H1 (cell line): ENCODE measurements at places on chromosomes 16 and 17. TPM values are rescaled to one million over a fixed set of nuclear protein-coding genes. Genes with fewer than 3 reads are reported as not detected.

- peaks cover 8% of the 10 kb centered on the region for H3K4me1 ChIP-seq
- peaks cover 27% of the 10 kb centered on the region for H3K27me3 ChIP-seq
- H3K36me3 ChIP-seq, result no peaks in the 10 kb centered on the region
- no peak overlapping the region for H3K27ac ChIP-seq
- no peak for DNase-seq
Measured at GRCh38 chr16:56610017-56610608, 1.7 kb downstream of the MT2A start.

Gene PRR35
- total RNA-seq, result 0.50 and 0.61 TPM in 2 replicates

GRCh38 chr16:89828199-89828869, at the start of gene SPIRE2:
Gene SPIRE2 (plus strand): TSS chr16:89828475. CDS start chr16:89828551, 76 bp downstream.
- no peaks in the 10 kb centered on the region for H3K27me3 ChIP-seq
- no peaks in the 10 kb centered on the region for H3K36me3 ChIP-seq
- H3K4me1 ChIP-seq, result no peaks in the 10 kb centered on the region
- H3K27ac ChIP-seq, result no peak within 1 kb of the TSS
- peak within 1 kb of the TSS; percentile 63 for H3K4me3 ChIP-seq

DNA sequence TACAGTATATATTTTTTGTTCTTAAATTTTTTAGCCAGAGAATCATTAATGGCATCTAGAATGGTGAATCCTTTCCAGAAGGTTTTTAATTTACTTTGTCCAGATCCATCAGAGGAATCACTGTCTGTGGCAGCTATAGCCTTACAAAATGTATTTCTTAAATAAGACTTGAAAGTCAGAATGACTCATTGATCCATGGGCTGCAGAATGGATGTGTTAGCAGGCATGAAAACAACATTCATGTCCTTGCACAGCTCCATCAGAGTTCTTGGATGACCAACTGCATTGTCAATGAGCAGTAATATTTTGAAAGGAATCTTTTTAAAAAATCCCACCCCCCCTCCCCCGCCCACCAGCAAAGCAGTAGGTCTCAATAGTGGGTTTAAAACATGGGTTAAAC, 51.4 kb downstream of the CACNG1 start:
- H3K4me1 ChIP-seq, result no peaks in the 10 kb centered on the region
- no peak overlapping the region for H3K27ac ChIP-seq
- no peaks in the 10 kb centered on the region for H3K36me3 ChIP-seq
- no peak for DNase-seq

Gene PMP22
- 0.84 and 0.86 TPM in 2 replicates for total RNA-seq

- DNase-seq, result no peak
- H3K27ac ChIP-seq, result no peak overlapping the region
- no peak overlapping the region for H3K4me3 ChIP-seq
- H3K27me3 ChIP-seq, result no peaks in the 10 kb centered on the region
- H3K36me3 ChIP-seq, result no peaks in the 10 kb centered on the region
Measured at GRCh38 chr17:68577497-68577821, 23.7 kb downstream of the FAM20A start.

DNA sequence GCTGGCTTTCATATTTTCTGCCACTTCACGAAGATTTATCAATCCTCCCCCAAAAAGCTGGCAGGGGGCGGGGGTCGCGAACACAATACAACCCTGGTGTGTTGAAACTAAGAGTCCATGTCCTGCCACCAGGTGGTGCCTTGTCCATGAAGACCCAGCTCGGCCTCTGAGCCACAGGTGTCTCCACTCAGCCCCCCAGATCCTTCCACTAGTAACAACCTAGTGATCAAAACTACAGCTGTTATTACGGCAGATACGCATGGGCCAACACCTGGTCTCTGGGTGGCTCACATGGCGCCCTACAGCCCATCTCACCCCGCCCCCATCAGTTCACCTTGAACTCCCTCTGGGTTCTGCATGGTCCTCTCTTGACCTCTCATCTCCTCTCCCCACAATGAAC, 27.7 kb downstream of the USP7 start:
- peaks cover 7% of the 10 kb centered on the region for H3K4me1 ChIP-seq
- no peak overlapping the region for H3K4me3 ChIP-seq
- H3K36me3 ChIP-seq, result no peaks in the 10 kb centered on the region
- DNase-seq, result peak; percentile 74
- H3K27ac ChIP-seq, result no peak overlapping the region
- no peaks in the 10 kb centered on the region for H3K27me3 ChIP-seq

Gene ACTG1
- total RNA-seq, result 3,535 and 3,691 TPM in 2 replicates

Gene PCGF2
- 86.1 and 93.3 TPM in 2 replicates for total RNA-seq

DNA sequence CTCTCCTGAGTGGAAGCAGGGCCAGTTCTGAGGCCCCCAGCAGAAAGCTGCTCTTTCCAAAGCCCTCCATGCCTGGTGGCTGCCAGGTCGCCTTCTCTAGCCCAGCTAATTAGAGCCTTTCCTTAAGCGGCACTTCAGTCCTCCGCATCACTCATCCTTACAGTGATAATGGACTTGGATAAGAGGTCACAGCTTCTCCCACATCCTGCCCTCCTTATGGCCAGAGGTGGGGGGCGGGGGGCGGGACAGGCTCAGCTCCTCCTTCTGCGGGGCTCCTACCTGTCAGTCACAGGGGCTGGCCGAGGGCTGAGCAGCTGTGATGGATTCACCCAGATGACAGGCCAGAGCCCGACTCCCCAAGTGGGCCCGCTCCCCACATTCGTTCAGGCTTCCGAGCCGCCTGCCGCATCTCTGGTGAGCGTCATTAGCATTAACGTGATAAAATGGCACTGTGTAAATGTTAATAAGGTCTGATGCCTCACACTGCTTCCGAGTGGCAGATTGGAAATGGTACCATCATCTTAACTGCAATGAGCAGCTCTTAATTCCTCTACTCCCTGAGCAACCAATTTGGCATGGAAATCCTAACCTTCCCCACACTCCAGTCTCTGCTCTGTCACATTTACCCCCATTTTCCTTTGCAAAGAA, 41.3 kb downstream of the GRIN2C start:
- no peaks in the 10 kb centered on the region; the same call in 1 of the 2 replicates for H3K27me3 ChIP-seq
- H3K4me1 ChIP-seq, result 0 out of 2 replicates have a peak, but pooled peaks cover 2% of the 10 kb centered on the region
- H3K27ac ChIP-seq, result no peak overlapping the region
- no peak for DNase-seq
- H3K4me3 ChIP-seq, result no peak overlapping the region
- no peaks in the 10 kb centered on the region for H3K36me3 ChIP-seq

DNA sequence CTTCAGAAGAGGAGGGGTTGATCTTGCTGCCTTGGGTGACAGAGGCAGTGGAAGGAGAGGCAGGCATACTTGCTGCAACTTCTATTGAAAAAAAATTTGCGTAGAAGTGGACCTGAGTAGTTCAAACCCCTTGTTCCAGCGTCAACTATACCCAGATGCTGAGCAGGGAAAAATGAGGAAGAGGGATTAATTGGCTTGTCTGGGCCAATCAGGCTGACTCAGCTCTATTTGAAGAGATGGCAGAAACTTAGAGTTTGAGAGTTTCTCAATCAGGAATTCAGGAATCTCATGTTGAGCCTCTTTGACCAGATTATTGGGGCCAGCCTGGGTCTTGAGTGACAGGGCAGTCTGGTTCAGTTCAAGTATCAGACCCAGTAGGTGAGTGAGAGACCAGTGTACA, 17.6 kb downstream of the CASC3 start:
- no peaks in the 10 kb centered on the region for H3K27me3 ChIP-seq
- no peak for DNase-seq
- no peak overlapping the region for H3K27ac ChIP-seq
- peaks cover 34% of the 10 kb centered on the region for H3K36me3 ChIP-seq

DNA sequence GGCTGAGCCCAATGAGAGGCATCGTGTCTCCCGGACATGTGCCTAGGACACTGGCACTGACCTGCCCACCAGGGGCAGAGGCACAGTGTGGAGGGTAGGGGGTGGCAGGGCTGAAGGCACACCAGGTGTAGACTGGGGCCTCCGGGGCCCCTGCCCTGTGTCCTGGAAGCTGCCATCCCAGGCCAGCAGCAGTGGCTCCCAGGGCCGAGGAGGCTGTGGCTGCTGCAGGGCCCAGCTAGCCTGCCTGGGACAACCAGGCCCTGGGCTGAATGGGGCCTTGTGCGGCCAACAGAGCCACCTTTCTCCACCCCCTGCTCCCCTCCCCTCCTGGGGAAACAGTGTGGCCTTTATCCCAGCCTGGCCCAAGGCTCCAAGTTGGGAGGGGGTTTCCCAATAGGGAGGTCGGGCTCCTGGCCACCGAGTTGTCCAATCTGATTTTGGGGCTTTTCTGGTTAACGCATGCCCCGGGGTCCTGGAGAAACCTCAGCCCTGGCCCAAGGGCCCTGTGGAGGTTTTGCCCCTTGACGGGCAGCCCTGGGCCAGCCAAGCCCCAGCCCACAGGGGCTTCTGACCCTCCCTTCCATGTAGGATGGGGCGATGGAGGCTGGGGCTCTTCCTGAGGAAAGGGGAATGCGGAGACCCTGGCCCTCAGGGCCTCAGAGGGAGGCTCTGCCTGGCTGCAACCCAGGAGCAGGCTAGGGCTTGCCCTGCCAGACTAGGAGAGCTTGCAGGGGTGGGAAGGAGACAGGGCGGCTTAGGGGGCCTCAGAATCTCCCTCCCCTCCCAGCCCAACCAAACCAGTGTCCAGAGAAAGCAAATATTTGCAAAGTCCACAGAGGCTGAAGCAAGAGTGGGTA, 4.2 kb downstream of the MTSS2 start:
- H3K4me1 ChIP-seq, result peaks cover 7% of the 10 kb centered on the region
- no peak overlapping the region for H3K4me3 ChIP-seq
- no peaks in the 10 kb centered on the region for H3K36me3 ChIP-seq
- H3K27me3 ChIP-seq, result peaks cover 6% of the 10 kb centered on the region
- DNase-seq, result no peak

DNA sequence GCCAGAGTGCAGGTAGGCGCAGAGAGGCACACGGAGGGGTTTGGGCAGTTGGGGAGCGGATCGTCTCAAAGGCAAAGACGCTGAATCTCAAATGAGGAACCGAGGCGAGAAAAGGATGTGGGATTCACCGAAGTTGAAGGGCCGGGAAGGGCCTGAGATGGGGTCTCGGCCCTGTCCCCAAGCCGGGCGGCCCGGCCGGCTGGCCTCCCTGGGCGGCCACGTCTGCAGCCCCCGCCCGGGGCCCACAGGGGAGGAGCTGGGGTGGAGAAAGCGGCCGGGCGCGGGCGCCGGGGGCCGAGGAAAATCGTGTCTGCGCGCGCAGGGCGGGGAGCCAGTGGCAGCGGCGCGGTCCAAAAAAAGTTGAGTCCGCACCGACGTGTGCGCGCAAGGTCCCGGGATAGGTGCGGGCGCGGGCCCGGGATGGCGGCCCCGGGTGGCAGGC, 458 bp downstream of the SLC12A4 start:
- no peak overlapping the region for H3K27ac ChIP-seq
- peak overlapping the region; percentile 67 for H3K4me3 ChIP-seq
- H3K4me1 ChIP-seq, result peaks cover 25% of the 10 kb centered on the region
- no peaks in the 10 kb centered on the region for H3K36me3 ChIP-seq

Gene RND2
- total RNA-seq, result 51.3 and 56.8 TPM in 2 replicates

DNA sequence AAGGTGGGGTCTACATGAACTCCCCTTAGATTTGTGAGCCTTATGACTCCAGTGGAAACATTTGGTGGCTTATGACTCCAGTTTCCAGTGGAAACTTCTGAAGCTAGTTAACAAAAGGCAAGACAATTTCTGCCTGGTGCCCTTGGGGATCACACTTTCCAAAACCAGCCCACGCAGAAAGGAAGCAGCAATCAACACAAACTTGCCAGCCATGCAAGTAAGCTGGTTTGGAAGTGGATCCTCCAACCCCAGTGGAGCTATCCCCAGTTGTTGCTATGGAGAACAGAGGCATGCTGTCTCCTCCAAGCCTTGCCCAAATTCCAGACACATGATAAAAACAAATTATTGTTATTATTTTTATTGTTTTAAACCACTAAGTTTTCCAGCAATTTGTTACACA, 130.9 kb downstream of the CDH11 start:
- no peaks in the 10 kb centered on the region for H3K27me3 ChIP-seq
- H3K4me1 ChIP-seq, result no peaks in the 10 kb centered on the region
- no peak for DNase-seq
- H3K4me3 ChIP-seq, result no peak overlapping the region

DNA sequence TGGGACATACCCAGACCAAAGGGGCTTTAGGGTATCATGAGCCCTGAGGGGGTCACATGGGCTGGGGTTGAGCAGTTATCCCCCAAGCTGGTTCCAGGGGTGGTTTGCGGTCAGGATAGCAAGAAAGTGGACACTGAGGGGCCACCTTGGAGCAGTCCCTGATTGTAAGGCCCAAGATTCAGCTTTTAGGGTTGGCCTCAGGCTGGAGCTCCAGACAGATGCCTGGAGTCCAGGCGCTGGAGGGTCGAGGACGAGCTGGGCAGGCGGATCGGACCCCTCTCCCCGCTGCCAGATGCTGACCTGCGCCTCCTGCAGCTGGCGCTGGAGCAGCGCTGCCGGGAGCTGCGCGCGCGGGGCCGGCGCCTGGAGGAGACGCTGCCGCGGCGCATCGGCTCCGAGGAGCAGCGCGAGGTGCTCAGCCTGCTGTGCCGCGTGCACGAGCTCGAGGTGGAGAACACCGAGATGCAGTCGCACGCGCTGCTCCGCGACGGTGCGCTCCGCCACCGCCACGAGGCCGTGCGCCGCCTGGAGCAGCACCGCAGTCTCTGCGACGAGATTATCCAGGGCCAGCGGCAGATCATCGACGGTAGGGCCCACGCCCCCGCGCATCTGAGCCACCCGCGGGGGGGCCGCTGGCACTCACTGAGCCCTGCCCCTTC, 10.0 kb downstream of the BTBD17 start:
- H3K27me3 ChIP-seq, result peaks cover 49% of the 10 kb centered on the region
- H3K36me3 ChIP-seq, result no peaks in the 10 kb centered on the region
- H3K4me1 ChIP-seq, result peaks cover 6% of the 10 kb centered on the region
- no peak overlapping the region for H3K27ac ChIP-seq
- 0 out of 2 replicates have a peak overlapping the region, but pooled peaks have one; percentile 3 for H3K4me3 ChIP-seq

DNA sequence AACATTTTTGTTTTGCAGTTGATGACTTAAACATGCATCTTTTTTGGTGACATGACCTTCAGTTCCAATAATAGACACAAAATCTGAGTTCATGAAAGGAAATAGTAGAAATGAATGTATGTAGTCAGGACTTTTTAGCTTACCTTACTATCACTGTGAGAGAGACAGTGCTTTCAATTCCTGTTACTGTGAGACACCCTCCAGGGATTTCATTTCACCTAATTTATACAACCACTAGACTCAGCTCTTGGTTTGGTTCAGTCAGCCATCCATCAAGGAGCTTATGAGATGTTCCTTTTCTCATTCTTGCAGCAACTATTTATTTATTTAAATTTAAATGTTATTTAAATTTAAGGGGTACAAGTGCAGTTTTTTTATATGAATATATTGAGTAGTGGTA, 77.9 kb downstream of the MAP2K4 start:
- DNase-seq, result no peak
- no peaks in the 10 kb centered on the region for H3K4me1 ChIP-seq
- no peaks in the 10 kb centered on the region for H3K27me3 ChIP-seq

DNA sequence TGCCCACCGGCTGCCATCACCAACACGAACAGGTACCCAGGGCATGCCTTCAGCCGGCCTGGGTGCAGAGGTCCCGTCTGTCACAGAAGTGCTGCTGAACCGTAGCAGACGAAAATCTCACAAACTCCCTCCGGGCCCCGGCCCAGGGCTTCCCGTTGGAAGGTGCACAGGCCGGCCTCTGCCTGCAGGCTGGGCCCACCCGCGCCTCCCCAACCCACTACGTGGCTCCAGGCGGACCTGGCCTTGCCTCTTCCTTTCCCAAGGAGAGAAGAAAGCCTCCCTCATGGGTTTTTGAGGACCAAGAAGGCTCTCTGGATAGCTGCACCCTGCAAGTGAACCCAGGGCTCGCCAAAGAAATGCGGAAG, 45.5 kb upstream of the PABPN1L start:
- H3K36me3 ChIP-seq, result no peaks in the 10 kb centered on the region
- DNase-seq, result no peak
- no peaks in the 10 kb centered on the region for H3K4me1 ChIP-seq
- H3K27me3 ChIP-seq, result no peaks in the 10 kb centered on the region
- no peak overlapping the region for H3K4me3 ChIP-seq

- H3K36me3 ChIP-seq, result peaks cover 3% of the 10 kb centered on the region; the same call in 1 of the 2 replicates
- peaks cover 11% of the 10 kb centered on the region for H3K4me1 ChIP-seq
- peak; percentile 87 for DNase-seq
- peak overlapping the region; percentile 49 for H3K4me3 ChIP-seq
- H3K27ac ChIP-seq, result no peak overlapping the region
Measured at GRCh38 chr17:1487939-1488825, 4.3 kb downstream of the MYO1C start.
